GM10248 (cell line): ENCODE measurements at places on chromosomes 1 and 21.
A peak's percentile ranks its signal among the peaks of the same experiment; 100 is the strongest.

DNA sequence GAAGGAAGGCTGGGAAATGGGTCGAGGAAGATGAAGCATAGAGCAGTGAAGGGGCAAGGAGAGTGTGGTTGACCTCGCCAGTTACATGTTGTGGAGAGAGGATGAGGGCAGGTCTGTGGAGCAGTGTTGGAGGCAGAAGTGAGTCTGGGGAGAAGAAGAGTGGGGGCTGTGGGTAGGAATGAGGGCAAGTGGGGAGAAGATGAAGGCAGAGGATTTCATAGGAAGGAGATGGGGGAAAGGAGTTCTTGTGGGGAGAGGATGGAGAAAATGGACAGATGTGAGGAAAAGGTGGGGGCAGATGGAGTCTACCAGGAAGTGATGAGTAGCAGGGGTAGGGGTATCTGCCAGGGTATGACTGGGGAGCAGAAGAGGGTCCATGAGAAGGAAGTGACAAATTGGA is 3.6 kb downstream of the ARMH1 start:
- no peak for DNase-seq

DNA sequence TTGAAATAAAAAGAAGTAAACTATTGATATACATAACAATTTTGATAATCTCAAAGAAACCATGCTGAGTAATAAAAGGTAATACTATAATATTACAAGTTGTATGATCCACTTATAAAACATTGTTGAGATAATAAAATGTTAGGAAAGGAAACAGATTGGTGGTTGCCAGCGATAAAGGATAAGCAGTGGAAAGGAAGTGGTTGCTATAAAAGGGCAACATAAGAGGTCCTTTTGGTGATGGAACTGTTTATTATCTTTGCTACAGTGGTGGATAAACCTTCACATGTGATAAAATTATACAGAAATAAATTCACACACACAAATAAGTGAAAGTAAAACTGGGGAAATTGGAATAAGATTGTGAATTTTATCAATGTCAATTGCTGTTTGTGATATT is 15.1 kb downstream of the OR6F1 start:
- DNase-seq: no peak

- DNase-seq: no peak
Observed at GRCh38 chr1:114104949-114105348, 48.7 kb downstream of the SYT6 start.

DNA sequence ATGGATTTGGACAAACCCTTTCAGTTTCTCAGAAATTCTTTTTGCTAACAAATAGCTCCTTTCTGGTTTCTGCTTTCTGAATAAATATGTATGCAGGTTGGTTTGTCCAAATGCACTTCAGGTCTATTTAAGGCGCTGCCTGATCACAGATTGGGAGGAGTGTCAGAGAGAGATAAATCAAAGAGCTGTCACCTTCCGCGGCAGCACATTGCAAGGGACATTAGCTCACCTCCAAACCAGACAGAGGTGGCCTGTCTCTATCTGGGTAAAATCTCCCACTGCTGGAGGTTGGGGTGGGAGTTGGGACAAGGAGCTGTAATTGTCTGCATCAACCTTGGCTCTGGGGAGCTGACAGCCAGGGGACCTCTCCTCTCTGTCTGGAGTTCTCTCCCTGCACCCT is 25.2 kb downstream of the PRAMEF20 start:
- no peak for DNase-seq

DNA sequence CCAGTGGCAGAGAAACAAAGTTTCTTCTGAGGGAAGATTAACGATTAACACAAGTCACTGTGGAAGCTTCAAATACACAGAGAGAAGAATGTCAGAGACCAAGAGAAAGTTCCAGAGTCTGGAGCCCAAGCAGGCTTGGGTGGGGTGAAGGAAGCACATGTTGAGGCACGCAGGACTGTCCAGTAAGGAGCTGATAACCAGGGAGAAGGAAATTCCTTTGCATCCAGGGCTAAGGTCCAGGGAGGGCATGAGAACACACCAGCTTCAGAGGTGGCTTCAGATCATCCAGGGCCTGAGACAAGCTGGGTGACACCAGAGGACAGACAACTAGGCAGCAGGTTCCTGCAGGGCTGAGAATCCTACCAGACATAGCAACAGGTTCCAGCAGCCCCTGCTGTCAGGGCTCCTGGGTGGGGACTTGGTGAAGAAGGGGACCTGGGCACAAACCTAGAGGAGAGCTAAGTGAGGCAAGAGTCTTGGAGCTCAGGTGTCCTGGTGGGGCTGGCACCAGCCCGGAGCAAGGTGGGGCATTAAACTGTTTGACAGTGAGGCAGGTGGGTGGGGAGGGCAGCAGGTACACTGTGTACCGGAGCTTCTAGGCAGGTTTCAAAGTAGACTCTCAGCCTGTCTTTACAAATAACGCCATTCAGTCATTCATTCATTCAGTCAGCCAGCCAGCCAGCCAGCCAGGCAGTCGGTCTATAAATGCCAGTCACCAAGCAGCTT is 2.6 kb upstream of the SPRR1A start:
- no peak for DNase-seq

- DNase-seq: no peak
Observed at GRCh38 chr1:4269330-4269729, 369.3 kb upstream of the C1orf174 start.

GRCh38 chr1:56897150-56898004 is 42.8 kb downstream of the C8A start:
- DNase-seq: no peak

DNA sequence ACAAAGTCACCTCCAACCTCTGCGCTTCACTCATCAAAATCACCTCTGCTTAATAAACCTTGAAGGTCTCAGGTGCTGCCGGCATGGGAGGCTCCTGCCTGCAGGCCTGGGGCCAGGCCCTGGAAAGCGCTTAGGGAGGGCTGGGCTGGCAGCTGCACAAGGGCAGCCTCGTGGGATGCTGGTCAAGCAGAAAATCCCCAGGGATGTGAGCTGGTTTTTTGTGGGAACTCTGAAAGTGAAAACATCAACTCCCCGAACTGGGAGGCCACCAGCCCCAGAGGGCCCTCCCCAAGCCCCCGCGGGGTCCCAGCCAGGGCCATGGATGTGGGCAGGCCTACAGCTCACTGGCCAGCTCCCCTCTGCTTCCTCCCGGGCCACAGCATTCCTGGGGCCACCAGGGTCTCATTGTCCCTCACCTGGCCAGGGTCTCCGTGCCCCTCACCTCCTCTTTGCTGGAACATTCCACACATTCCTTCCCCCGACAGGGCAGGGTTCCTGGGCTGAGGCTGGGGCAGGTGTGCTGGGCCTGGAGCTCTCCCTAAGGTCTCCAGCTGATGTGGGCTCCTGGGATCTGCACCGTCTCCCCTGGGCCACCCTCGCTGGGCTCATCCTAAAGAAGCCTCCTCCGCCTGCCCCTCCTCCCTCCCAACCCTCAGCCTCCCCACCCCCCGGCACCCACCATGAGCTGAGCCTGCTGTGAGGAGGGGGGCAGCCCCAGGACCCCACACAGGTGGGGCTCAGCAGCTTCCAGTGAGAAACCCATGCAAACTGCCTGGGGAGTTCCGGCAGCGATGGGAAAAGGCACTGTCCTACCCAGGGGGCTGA is 36.0 kb upstream of the POFUT2 start:
- DNase-seq: no peak

DNA sequence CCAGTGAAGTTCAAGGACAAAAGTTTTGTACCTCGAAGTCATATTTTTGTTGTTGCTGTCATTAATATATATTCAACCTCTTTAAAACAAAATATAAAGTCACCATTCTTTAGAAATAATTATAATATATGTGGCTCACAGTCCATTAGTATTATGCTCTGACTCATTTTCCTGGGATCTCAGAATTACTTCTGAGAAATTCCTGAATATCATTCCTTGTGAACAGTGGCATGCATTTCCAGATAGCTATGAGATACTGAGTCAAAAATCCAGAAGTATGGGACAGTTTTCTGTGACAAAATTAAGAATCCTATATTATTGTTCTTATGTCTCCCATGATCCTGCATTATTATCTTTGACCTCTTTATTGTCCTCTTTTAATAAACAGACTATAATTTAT is 13.8 kb upstream of the RGS21 start:
- no peak for DNase-seq

- no peak for DNase-seq
Observed at GRCh38 chr1:116113615-116114014, 2.4 kb downstream of the MAB21L3 start.

DNA sequence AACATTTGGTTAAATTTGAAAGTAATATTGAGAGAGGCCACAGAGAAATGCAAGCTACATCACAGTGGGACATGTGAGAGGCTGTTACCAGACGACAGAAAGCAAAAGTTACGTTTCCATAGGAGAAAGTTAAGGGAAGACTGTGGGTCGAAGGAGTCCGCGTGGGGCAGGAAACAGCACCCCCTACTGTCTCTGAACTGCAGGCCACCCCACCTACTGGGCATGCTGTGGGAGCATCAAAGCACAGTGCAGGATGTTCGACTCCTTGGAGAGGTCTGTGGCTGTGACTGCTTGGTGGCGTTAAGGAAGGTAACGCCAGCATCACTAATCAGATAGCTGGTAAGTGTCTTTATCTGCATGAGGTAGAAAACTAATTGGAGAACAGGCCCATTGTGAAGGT is 123.9 kb downstream of the PTBP2 start:
- peak; percentile 44 for DNase-seq

- no peak for DNase-seq
Observed at GRCh38 chr1:200053646-200054045, 26.1 kb downstream of the NR5A2 start.

DNA sequence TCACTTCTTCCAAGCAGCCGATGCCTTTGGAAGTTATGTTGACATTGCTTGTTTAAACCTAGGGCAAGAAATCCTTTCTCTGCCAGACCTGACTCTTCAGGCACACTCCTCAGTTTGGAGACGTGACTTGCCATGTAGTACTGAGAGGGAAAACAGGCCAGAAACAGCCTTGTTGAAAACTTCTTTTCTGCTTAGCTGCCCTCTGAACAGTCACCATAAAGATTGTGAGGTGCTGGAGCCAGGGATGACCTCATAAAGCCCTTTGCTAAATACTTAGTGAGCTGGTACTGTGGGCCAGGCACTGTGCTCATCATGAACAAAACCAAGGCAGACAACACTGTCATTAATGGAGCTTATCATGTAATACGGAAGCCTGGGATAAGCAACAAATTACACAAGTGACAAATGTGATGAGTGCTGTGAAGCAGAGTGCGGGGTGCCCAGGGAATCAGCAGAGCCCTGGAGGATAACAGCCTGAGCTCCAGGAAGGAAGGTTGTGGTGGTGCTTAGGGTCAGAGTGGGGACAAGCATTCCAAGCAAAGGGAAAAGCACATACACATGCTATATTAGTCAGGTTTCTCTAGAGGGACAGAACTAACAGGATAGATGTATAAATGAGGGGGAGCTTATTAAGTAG is 42.4 kb downstream of the MTARC1 start:
- no peak for DNase-seq

DNA sequence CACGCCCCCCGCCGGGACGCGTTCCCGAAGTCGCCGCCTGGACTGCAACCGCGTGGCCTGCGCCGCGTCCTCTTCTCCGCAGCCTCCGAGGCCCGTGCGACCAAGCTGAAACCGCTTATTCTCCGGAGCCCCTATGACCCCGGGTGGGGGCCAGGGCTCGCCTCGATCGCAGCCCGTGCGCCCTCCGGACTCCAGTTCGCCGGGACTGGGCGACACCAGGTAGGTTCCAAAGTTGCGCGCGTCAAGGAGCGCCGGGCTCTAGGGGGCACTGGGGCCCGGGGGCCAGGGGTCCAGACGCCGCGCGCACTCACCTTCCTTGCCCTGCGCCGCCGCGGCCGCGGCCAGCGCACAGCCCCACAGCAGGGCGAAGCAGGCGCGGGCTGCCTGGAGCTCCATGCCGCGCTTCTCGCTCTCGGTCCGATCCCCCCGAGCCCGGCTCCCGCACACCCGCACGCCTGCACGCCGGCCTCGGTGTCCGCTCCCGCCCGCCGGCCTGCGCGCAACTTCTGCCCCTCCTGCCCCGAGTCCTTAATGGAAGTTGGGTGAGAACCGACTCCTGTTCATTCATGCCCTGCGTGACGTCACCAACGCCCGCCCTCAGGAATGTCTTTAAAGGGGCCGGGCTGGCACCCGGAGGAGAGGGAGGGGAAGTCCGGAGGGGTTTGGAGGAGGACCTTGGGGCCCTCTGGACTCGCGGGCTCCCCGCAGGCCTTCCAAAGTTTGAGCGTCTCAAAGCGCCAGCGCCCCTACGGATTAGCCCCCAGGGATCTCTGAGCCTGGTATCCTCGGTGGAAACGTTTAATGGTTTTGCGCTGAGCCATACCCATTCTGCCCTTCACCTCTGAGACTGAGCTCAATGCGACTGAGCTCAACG is at the start of gene EPHA2:
TSS of gene EPHA2 (minus strand) at position 533 of the 874 bp plus-strand sequence. CDS start at position 396, 137 bp downstream.
- DNase-seq: no peak

DNA sequence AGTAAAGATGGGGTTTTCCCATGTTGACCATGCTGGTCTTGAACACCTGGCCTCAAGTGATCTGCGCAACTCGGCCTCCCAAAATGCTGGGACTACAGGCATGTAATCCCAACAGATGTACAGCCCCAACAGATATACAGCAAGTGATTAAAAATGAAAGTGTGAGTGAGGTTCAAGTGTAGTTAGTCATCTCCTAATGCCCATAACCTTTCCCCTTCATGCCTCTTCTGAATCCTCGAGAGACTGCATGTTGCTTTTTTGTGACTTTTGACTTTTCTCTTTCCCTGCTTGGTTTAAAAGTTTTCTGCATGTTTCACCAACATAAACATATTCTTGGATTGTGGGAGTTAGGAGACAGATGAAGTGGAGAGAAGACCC is 31.2 kb downstream of the KCNK2 start:
- DNase-seq: no peak

DNA sequence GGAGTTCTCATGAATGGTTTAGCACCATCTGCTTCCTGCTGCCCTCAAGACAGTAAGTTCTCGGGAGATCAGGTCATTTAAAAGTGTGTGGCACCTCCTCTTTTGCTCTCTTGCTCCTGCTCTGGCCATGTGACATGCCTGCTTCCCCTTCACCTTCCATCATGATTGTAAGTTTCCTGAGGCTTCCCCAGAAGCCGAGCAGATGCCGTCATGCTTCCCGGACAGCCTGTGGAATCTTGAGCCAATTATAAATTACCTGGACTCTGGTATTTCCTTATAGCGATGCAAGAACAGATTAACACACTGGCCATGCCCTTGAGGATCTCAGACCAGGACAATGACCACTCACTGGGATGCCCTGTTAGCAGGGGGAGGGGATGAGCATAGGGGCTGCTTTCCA is 212.3 kb downstream of the MATN1 start:
- DNase-seq: no peak

- DNase-seq: peak; percentile 59
Observed at GRCh38 chr1:4585216-4585615, 69.2 kb upstream of the AJAP1 start.

DNA sequence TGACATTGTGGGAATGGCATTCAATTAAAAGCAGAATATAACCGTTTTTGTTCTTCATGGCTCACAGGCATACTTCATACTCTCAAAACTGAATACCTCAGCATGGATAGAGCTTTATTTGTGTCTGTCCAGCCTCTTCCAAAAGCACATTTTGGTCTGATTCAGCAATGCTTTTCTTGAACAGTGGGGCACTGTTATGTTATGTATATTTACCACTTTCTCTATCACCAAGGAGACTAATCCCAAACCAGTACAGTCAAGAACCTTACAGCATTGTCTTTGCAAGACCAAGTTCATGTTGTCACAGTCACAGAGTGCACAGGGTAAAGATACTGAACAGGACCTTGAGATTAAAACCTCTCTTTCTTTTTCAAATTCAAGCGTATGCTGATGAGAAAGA is 582.8 kb downstream of the PTBP2 start:
- no peak for DNase-seq

GRCh38 chr1:58405660-58406059 is 140.9 kb downstream of the OMA1 start:
- DNase-seq: no peak
